ENCODE measurements at places on chromosomes 5 and 9. TPM values are rescaled to one million over a fixed set of nuclear protein-coding genes. Genes with fewer than 3 reads are reported as not detected.
A peak's percentile ranks its signal among the peaks of the same experiment; 100 is the strongest.

The GPR151 gene
- not detected for total RNA-seq

The WNK2 gene
- total RNA-seq, result 250 TPM

The PLGRKT gene
- total RNA-seq, result 41.6 TPM

The SPACA9 gene
- 4.4 TPM for total RNA-seq

The MUSK gene
- total RNA-seq, result 1.3 TPM

- no peak for DNase-seq
Measured at GRCh38 chr5:1498623-1499416, 24.9 kb downstream of the LPCAT1 start.

DNA sequence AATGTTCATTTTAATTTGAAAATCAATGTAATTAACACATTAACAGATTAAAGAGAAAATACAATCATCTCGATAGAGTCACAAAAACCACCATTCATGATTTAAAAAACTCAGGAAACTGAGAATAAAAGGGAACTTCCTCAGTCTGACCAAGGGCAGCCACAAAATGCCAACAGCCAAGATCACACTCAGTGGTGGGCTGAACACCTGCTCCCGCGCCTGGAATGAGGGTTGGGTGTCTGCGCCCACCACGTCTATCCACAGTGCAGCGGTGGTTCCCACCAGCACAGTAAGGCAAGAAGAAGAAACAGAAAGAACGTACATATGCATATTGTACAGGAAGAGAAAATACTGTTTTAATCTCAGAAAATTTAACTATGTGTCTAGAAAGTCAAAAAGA, 11.7 kb upstream of the NSMF start:
- no peak for DNase-seq

GRCh38 chr5:138655530-138656190, 80.5 kb upstream of the HSPA9 start:
- no peak for DNase-seq

GRCh38 chr9:96137671-96138429, 164.1 kb downstream of the HSD17B3 start:
- DNase-seq, result no peak

- DNase-seq, result no peak
Measured at GRCh38 chr5:90131383-90132133, 278.0 kb downstream of the CETN3 start.

DNA sequence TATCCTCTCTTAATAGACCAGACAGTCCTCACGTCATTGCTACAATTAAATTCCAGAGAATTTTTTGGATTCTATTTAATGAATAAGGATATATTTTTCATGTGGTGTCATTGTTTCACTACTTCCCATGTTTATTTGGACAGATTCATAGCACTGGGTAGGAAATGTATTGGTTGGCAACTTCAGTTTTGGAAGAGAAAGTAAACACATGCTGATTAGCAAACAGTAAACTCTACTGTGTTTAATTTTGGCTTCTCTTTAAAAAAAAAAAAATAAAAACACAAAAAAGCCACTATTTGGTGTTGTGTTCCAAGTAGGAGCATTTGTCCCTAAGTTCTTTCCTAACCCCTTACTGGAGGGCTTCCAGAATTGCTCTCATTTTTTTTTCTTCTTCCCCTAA, 77.3 kb downstream of the NFIB start:
- DNase-seq, result no peak

- DNase-seq, result peak; percentile 83
Measured at GRCh38 chr5:116361171-116361967, 213.3 kb downstream of the SEMA6A start.

- DNase-seq, result no peak
Measured at GRCh38 chr5:124262470-124262869, 484.0 kb downstream of the ZNF608 start.

- DNase-seq, result no peak
Measured at GRCh38 chr9:130405657-130406257, 39.0 kb upstream of the ASS1 start.

Data from left ventricle myocardium superior (tissue), 1 donor.